ENCODE measurements at places on chromosomes 11 and 22.

- DNase-seq, result peak; percentile 91
Observed at GRCh38 chr22:29470159-29470855, 9.7 kb upstream of the NEFH start.

- DNase-seq, result peak; percentile 25
Observed at GRCh38 chr22:48943567-48944432, 883.9 kb downstream of the BRD1 start.

DNA sequence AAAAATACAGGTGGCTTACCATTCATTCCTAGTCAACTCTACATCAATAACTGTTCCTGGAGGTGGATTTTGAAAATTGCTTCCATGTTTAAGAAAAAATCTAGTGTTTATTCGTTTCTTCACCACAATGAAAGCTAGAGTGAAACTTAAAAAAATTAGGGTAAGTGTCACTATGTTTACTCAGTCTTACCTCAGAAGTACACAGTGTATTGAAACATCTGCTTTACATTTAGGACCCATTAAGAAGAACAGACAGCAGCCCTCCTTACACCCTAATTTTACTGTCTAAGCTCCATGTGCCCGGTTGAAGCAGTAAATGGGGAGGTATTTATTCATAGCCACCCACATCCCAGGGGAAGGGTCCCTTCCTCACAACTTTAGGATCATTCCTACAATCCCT lies 51.4 kb downstream of the PIWIL3 start:
- peak; percentile 8 for DNase-seq

DNA sequence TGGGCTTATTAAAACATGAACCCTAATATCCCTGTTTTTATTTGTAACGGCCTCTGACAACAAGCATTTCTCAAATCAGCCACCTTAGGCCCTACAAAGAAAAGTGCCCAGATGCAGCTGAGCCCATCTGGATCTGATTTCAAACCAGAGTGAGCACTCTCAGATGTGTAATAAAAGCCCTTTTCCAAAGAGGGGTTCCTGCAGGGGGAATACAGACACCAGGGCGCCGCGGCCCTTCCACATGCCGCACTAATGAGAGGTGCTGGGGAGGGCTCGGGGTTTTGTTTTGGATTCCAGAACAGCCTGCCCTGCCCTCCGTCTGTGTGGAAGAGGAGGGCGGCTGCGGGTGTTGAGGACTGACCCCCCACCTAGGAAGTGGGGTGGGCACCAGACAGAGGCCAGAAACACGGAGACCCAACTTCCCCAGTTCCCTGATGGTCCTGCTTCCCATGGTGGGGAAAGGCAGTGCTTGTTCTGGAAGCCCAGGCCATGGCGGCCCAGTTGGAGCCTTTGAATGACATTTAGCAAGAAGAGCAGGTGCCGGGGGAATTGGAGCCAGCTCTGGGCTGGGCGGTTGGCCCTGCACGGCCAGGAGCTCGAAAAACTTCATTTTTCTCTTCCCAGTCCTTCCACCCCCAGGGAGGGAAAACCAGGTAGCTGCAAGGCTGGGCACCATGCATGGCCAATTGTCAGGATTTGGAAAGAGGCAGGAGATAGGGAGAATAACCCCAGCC lies 63.7 kb downstream of the MACROD1 start:
- no peak for DNase-seq

DNA sequence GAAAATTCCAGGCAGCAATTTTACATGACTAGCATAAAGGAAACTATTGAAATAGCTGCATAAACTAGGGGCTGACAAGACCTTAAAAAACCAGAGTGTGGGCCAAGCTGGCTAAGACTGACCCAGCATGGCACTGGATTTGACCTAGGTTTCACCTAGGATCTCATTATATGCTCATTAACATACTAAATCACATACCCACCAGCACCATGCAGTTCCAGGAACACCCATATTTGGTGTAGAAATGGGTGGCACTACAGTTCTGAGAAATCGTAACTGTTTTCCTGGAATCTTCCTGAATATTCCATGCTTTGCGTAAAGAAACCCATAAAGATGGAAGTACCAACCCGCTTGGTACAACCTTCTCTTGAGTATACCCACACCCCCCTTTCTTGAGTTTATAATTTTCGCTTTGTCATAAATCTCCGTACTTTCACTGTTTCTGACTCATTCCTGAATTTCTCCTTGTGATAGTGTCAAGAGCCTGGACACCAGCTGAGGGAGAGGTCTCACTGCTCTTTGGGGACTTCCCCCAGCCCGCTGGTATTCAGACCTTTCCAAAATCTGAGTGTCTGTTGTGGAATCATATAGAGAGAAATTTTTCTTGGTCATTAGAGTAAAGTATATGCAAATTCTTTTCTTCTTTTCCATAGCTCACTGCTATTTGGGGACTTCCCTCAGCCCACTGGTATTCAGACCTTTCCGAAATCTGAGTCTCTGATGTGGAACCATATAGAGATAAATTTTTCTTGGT lies 55.1 kb downstream of the MTMR3 start:
- DNase-seq, result no peak

DNA sequence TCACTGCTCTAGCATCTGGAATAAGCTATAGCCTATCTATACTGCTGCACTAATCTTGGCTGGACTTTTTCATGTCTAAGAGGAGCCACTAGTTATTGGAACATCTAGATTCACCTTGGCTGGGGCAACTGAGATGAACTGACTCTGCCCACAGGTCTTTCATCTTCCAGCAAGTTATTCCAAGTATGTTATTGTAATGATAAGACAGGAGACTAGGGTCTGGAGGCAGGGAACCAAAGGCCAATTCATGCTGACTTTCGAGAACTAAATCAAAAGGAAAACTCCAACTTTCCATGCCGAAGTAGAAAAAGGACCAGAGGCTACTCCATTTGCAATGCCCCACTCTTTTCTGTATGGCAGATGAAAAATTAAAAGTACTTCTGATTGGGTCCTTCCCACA lies 1243.0 kb upstream of the RAG2 start:
- no peak for DNase-seq

- no peak for DNase-seq
Observed at GRCh38 chr11:86194998-86195397, 49.6 kb upstream of the EED start.

DNA sequence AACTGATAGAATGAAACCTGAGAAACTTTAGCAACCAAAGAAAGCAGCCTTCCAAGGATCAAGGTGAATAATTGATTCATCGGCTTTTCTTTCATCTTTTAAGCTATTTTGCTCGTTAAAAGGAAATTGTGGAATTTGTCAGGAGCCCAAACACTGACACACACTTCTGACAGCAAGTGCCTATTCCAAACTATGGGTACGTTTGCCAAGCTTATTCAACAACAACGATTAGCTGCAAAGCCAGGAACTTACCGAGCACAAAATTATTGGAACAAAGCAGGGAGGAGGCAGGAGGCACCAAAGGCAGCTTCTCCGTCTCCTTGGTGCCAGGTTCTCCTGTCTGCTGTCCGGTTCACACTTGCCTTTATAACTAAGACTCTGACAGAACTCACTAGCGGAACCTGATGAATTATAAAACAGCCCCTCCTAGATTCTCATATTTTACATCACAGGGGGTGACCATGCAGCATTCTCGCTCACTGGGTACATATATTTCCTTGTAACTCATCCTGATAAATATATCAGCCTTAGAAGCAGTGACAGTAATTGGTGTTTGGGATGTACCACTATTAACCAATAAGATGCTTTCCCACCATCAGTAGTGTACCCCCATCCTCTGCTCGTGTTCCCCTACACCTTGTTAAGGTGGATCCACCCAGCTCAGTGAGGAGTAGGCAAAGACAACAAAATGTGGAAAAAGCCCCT lies 395.9 kb upstream of the CCDC90B start:
- DNase-seq, result peak; percentile 88

DNA sequence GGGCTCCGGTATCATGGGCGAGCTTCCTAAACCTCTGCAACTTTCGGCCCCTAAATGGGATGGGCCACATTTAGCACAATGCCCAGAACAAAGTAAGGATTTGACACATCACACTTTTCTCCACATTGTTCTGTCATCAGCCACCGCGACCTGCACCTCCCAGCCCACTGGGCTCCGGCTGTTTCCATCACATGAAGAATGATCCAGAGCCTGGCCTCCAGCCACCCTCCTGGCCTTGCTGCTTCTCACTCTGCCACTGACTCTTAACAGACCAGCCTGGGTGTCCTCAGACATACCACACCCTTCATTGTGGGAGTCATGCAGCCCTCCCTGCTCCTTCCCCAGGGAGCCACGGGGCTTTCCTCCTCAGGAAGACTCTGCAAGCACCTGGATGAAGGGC lies 113.7 kb downstream of the IGLL1 start:
- DNase-seq, result no peak

DNA sequence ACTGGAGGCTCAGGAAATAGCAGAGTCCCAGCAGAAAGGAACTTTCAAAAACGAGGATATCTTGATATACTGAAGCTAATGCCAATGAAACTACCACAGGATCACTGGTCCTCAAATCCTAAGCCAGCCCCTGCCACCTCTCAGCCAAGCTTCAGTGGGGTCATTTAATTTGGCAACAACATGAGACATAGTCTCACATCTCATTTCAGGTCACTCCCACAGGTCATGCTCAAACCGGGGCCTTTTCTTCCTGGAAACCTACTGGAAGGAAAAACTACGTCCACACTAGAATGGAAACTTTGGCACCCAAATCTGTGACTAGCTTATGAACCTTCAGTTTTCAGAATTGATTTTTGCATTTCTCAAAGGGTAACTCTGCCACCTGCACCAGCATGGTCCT lies 61.9 kb upstream of the CYP2D6 start:
- no peak for DNase-seq

GRCh38 chr22:44570476-44571445 lies 72.7 kb upstream of the RTL6 start:
- DNase-seq, result no peak

GRCh38 chr11:55655096-55655495 lies 6.9 kb upstream of the OR4C6 start:
- no peak for DNase-seq

- DNase-seq, result no peak
Observed at GRCh38 chr22:44272401-44272771, 40.4 kb downstream of the SHISAL1 start.

DNA sequence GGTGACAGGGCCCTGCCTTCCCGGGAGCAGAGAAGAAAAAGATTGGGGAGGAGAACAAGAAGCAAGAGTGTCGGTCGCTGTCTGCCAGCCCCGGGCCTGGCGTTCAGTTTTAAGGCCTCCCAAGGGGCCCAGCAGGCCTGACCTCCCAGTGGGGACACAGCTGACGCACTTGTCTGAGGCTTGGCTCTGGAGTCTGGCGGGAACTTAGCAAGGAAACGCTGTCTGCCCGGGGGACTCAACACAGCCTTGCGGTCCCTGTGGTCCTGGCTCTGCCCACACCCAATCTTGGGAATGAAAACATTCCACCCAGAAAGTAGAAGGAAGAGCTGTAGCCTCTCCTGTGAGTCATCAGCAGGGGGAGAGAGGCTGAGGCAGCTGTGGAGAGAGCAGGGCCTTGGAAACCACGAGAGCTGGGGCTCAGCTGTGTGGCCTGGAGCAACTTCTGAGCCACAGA lies 54.4 kb downstream of the TRAF6 start:
- peak; percentile 85 for DNase-seq

GRCh38 chr11:15494740-15495139 lies 380.0 kb downstream of the INSC start:
- DNase-seq, result no peak

GRCh38 chr11:94563848-94564467 lies 3.2 kb upstream of the PIWIL4 start:
- DNase-seq, result no peak

DNA sequence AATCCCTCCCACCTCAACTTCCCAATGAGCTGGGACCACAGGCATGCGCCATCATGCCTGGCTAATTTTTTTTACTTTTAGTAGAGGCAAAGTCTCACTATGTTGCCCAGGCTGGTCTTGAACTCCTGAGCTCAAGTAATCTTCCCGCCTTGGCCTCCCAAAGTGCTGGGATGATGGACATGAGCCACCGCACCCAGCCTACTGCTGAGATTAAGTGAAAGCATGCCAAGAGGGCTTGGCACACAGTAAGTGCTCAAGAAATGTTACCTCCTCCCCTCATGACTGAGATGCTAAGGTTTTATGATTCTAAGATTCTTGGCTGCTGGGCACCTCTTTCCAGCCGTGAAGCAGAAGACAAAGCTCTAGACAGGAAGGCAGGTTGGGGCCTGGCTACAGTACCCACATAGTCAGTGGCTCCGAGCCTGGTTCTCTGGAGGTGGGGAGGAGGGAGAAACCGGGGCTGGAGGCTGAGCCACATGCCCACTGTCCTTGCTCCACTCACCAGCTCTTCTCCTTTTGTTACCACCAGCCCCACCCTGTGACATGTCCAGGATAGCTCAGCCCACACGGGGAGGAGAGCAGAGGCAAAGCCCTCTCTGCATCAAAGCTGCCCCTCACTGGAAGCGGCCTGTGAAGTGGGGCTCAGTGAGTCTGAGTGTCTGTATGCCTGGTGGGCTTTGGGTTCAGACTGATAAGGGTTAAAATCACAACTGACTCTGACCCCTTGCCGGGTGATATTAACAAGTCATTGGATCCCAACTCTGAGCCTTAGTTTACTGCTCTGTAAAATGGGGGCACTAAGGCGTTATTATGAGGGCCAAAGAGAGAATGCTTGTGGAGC lies 12.9 kb downstream of the ARHGEF17 start:
- no peak for DNase-seq

DNA sequence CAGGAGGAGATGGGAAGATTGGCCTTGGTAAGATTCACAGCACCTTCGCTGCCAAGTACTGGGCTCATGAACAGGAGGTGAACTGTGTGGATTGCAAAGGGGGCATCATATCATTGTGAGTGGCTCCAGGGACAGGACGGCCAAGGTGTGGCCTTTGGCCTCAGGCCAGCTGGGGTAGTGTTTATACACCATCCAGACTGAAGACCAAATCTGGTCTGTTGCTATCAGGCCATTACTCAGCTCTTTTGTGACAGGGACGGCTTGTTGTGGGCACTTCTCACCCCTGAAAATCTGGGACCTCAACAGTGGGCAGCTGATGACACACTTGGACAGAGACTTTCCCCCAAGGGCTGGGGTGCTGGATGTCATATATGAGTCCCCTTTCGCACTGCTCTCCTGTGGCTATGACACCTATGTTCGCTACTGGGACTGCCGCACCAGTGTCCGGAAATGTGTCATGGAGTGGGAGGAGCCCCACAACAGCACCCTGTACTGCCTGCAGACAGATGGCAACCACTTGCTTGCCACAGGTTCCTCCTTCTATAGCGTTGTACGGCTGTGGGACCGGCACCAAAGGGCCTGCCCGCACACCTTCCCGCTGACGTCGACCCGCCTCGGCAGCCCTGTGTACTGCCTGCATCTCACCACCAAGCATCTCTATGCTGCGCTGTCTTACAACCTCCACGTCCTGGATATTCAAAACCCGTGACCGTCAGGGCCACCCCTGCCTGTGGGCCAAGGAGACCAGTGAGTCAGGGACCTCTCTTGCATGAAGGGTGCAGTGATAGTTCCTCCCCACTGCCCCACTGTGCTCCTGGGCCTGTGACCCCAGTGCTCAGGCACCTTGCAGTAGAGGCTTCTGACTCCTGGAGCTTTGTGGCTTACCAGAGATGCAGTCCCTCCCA lies 83.6 kb downstream of the BCR start:
- DNase-seq, result no peak

Measured in NCI-H69 (cell line).